Neural progenitor cell (in vitro differentiated cells): ENCODE measurements at places on chromosomes 13 and 19.

DNA sequence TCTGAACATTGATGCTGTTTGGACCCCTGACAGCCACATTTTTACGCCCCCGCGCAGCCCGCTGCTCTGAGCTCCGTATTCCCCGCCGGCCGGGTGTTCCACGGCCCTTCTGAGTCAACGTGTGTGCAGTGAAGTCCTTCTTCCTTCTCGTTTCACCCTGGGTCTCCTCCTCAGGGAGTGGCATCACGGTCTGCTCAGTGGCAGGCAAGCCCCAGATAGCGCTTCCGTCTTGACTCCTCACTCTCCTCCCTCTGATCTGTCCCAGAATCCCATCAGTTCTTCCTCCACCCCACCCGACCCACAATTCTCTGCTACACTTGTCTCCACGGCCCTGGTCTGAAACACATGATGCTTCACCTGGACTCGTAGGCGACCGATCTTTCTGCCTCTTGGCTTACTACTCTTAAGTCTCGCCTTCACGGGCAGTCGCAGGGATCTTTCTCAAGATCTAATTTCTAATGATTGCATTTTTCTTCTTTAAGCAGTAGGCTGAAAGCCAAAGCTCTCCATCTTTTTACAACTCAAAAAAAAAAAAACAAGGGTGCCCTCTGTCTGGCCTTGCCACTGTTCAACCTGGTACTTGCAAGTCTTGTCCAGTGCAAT is 33.9 kb downstream of the CCNE1 start:
- peak; percentile 38 for DNase-seq

GRCh38 chr19:3808420-3809143 is 22.4 kb upstream of the MATK start:
- no peak for DNase-seq

- DNase-seq: no peak
Measured at GRCh38 chr13:113929628-113930615, 44.0 kb downstream of the C13orf46 start.

- DNase-seq: peak; percentile 90
Measured at GRCh38 chr19:48332662-48333466, 7.5 kb downstream of the EMP3 start.

GRCh38 chr13:44605275-44605674 is 29.1 kb upstream of the TSC22D1 start:
- no peak for DNase-seq

- DNase-seq: peak; percentile 94
Measured at GRCh38 chr19:38434549-38435051, 1.1 kb downstream of the RYR1 start.

- DNase-seq: peak; percentile 72
Measured at GRCh38 chr19:55300886-55301458, 17.2 kb downstream of the BRSK1 start.

DNA sequence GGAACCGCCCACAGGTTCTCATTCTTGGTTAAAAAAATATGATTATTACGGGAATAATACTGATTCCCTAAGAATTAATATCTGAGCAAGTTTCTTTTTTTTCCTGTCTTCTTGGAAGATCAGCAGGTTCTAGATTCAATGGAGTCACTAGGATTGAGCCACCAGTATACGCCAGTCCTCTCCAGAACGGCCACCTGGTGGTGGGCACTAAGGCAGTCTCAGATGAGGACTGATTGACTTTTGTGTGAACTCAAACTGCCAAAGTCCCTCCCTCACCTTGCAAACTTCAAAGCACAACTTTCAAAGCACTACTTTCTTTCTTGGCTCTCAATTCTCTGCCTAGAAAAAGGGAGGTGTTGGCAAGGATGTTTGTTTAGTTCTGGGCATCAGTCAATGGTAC is 33.3 kb upstream of the ALOX5AP start:
- no peak for DNase-seq

DNA sequence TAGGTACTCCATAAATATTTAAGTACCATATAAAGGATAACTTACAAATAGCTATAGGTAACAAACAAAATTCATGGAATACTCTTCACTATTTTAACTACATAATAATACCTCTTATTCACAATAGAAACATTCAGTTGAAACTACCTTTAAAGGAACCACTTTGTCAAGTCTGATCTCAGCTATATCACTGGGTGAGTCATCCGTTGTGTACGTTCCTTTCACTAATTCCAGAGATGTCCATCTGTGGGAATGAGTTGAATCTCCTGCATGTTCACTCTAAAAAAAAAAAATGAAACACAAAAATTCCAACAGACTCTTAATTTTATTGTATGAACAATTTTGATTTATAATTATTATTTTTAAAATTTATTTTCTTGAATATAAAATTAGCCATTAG is 149.4 kb upstream of the FBXL3 start:
- DNase-seq: no peak

DNA sequence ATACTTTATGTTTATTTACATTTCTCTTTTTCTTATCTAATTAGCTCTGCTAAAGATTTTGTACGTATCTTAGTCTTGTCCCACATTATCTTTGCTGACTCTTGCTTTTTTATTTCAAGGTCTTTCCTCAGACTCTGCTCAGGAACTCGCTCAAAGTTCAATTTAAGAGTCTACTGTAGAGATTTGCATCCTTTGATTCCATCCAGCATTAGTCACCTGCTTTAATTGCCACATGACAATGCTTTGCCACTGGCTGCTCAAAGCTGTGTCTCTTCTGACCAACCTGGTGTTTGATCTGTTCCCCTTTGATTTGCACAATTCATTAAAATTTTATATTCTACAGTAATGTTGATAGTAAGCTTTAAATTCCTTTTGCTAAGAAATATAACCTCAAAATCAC is 157.9 kb upstream of the FREM2 start:
- no peak for DNase-seq

GRCh38 chr19:5091018-5091683 is 122.2 kb downstream of the KDM4B start:
- DNase-seq: peak; percentile 73

- peak; percentile 76 for DNase-seq
Measured at GRCh38 chr13:50129706-50130122, 114.5 kb downstream of the KCNRG start.

DNA sequence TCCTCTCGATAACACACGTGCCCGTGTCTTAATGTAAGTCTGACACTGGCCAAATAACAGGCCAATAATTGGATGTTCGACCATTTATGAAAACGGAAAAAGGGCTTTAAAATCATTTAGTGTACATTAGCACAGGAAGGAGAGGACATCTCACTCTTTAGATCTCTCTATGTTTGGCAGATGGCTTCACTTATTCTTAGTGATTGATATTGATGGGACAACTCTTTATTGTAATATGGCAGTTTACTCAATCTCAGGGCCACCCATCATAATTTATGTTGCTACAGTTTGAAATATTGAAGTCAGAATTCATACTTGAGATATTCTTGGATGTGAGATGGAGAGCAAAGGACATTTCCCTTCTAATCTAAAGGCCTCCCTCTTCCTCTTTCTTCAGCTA is 430.7 kb upstream of the ARGLU1 start:
- DNase-seq: no peak

DNA sequence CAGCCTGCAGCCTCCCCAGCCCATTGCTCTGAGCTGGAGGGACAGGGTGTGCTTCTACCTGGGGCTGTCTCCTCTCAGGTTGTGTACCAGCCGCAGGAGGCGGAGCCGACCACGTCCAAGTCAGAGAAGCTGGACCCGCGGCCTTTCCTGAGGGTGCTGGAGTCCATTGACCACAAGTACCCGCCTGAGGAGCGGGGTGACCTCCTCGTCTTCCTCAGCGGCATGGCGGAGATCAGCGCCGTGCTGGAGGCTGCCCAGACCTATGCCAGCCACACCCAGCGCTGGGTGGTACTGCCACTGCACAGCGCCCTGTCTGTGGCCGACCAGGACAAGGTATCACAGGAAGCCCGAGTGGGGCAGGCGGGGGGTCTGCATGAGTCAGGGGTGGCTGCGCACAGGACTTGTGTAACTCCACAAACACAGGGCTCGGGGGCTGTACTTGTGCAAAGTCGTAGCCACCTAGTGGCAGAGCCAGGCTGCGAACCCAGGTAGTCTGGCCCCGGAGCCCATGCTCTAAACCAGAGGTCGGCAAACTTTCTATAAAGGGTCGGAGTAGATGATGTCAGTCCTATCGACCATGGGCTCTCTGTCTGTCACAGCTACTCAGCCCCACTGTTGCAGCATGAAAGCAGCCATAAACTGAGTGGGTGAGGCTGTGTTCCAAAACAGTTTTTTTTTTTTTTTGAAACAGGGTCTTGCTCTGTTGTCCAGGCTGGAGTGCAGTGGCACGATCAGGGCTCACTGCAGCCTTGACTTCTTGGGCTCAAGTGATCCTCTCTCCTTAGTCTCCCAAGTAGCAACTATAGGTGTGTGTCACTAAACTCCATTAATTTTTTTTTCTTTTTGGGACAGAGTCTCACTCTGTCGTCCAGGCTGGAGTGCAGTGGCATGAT is 8.9 kb downstream of the DHX34 start:
- DNase-seq: peak; percentile 27

GRCh38 chr13:35500144-35500543 is 23.7 kb upstream of the MAB21L1 start:
- peak; percentile 77 for DNase-seq

- no peak for DNase-seq
Measured at GRCh38 chr13:30159446-30159839, 147.9 kb downstream of the KATNAL1 start.

DNA sequence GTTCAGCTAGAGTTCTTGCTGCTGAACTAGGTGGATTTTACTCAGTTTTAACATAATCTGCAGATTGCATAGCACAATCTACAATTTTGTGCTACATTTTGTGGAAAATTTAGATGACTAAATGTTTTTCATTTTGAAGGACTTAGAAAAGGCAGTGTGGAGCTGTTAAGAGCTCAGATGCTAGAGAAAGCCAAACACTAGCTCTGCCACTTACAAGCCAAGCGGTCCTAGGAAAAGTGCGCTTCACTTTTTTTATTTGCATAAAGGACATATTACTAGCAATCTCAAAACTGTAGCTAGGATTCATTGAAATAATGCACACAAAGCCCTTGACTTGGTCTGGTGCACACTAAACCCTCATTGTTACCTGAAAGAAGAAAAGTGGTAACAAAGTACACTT is 8.1 kb upstream of the CSNK1A1L start:
- DNase-seq: no peak

DNA sequence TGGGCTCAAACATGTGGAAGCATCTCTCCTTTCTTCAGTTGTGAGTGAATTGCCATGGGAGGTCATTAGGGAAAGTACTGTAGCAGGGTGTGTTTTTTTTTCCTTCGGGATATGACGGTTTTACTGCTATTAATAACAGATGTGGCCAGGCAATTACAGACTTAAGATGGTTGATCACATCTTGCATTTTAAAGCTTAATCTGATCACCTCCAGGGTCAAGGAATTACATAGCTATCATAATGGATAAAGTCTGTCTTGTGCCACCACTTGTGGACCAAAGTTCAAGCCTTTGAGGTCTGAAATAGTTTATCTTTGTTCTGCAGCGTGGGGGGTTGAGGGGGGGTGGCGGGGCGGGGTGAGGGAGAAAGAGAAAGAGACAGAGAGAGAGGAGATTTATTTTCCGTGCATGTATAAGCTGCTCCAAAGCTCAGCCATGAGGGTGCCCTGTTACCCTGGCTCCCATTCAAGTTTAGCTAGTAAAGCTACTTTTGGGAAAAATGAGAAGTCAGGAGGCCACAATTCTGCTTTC is 5.5 kb upstream of the SERP2 start:
- no peak for DNase-seq
